Airway epithelial cell (primary cell): ENCODE measurements at places on chromosomes 12 and 14. TPM values are rescaled to one million over a fixed set of nuclear protein-coding genes. Genes with fewer than 3 reads are reported as not detected.

The TTC5 gene
- 5.2 and 7.5 TPM in 2 replicates for total RNA-seq

The LRRIQ1 gene
- total RNA-seq, result 0.14 and 0.79 TPM in 2 replicates

The STON2 gene
- total RNA-seq, result 99.8 and 107 TPM in 2 replicates

The SERPINA1 gene
- 1.3 and 3.1 TPM in 2 replicates for total RNA-seq

The SLC5A8 gene
- not detected in 2 replicates for total RNA-seq

The KCNC2 gene
- total RNA-seq, result not detected in 2 replicates
